Anterior cingulate cortex (tissue), 58 donors: ENCODE measurements at places on chromosomes 7 and 10.

DNA sequence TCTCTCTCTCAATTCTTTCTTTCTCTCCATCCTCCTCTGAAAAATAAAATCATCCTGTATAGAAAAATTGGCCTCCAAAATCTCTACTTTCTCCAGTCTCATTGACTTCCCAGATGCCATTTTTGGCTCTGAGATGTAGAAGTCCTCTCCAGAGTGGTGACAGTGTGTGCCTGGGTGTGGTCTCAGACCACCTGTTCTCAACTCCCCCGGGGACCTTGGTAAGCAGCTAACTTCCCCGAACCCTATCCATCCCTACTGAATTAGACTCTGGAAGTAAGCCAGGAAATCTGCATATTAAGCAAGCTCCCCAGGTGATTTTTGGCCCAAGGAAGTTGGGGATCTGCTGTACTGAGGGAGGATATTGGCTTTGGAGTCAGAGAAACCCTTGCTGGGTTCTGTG lies 120.5 kb downstream of the WDR11 start:
- DNase-seq: no peak

DNA sequence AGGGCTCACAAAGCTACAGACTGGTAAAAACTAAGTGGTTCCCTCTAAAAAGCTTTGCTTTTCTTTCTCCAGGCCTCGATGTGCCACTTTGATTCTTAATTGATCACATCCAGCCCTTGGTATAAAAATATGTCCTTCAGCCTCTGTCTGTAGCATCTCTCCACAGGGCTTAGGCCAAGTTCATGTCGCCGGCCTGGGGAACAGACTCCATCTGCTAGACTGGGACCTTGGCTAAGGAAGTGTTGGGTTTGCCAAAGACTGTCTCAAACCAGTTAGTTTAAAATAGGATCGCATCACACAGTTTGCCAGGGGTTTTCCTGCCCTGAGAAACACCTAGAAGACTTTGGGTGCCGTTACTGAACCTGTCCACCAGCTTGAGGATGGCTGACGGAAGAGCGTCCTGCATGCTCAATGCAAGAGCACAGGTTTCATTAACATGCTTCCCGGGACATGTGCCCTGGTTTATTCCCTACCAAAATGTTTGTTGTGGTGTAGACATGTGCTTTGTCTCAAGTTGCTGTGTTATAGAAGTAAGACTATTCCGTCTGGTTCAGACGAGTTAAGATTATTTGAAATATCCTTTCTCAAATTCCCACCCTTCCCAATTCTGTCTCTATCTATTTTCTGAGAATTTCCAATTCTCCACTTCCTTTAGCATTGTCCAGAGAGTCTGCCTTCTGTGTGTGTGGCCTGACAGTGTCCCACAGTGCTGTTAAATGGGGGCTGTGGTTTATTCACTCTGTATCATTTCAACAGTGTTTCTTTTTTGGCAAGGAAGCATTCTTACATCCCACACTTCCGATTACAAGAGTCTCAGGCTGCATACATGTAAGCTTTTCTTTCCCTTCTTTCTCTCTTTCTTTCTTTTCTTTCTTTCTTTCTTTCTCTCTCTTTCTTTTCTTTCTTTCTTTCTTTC lies 334.7 kb downstream of the INHBA start:
- no peak for DNase-seq

DNA sequence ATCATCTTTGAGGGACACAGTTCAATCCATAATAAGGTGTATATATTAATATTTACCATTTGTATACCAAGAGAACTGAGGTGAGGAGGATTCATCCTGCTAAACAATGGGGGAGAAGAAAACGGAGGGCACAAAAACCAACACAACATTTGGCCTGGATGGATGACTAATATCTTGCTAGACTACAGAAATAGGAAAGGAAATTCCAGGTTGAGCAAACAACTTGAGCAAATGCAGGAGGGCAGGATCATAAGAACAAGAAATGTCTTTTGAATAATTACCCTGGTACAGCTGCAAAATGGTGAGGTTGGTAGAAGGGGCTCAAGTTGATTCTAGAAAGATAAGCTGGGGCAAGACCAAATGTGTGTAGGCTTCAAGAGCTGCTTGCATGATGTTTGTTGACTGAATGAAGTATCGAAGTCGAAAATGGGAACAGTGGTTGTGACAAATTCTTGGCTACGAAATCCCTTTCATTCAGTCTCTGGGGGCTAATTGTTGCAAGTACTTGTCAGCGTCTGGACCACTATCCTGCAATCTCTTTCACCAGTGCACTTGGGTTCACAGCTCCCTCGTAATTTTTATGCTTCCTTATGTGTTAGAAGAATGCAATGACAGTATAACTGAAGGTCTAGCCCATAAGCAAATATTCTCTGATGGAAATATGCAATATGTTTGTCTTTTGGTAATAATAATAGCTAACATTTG lies 176.2 kb downstream of the PTEN start:
- no peak for DNase-seq

- no peak for DNase-seq
Observed at GRCh38 chr7:39102234-39102633, 124.5 kb downstream of the POU6F2 start.

GRCh38 chr7:27576360-27576944 lies 86.2 kb downstream of the HIBADH start:
- no peak for DNase-seq

DNA sequence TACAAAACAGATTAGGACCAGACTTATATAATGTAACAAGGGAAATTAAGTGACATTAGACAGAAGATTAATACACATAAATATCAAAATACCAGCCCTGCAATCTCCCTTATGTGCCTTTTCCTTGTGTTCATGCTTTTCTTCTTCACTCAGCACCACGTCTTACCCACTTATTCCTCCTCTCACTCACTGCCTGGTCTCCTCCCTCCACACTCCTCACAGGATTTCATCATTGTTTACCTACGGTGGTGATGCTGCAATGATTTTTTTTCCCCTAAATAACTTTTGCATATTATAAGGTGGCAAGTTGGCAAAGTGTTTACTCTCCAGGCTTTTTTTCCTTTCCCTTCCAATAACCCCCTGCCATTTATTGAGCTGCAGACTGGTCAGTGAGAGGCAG lies 203.2 kb downstream of the PCLO start:
- no peak for DNase-seq

DNA sequence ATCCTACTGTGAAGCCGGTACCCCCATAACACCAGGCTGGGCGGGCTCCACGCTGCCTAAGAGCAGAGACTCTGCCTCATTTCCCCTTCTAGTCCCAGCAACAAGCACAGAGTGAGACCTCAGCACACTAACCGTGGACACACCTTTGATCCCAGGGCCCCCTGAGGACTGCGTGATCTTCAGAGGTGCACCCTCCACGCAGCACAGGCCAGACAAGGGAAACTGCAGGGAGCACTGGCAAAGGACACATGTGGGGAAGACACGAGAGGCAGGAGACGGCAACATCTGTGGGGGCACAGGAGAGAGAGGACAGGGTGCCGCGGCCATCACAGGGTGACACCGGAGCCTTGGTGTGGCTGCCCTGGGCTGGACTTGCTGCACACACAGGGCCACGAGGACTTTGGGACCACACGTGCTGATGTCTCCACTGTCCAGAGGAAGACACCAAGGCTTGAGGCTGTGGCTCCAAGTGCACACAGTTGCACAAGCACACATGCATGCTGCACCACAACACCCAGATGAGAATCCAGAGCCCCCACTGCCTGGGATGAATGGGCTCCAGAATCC lies 128.8 kb downstream of the PTPRN2 start:
- no peak for DNase-seq

DNA sequence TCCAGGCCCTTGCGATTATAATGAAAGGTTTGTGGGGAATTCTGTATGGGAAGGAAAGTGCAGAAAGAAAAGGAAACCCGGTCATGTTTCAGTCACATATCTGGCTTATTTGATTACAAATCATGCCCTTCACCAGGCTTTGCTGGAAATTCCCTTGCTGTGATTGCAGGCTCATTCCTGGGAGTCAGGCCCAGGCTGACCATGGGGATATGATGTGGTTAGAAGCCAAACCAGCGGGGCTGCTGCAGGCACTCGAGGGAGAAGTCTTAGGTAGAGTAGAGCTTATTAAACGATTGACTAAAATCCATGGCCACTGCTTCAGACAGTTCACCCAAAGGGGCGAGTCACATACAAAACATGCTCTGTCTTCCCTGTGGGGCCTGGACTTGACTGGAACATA lies 16.2 kb downstream of the PKD1L1 start:
- DNase-seq: no peak

GRCh38 chr7:15669443-15670090 lies 16.9 kb downstream of the MEOX2 start:
- no peak for DNase-seq

DNA sequence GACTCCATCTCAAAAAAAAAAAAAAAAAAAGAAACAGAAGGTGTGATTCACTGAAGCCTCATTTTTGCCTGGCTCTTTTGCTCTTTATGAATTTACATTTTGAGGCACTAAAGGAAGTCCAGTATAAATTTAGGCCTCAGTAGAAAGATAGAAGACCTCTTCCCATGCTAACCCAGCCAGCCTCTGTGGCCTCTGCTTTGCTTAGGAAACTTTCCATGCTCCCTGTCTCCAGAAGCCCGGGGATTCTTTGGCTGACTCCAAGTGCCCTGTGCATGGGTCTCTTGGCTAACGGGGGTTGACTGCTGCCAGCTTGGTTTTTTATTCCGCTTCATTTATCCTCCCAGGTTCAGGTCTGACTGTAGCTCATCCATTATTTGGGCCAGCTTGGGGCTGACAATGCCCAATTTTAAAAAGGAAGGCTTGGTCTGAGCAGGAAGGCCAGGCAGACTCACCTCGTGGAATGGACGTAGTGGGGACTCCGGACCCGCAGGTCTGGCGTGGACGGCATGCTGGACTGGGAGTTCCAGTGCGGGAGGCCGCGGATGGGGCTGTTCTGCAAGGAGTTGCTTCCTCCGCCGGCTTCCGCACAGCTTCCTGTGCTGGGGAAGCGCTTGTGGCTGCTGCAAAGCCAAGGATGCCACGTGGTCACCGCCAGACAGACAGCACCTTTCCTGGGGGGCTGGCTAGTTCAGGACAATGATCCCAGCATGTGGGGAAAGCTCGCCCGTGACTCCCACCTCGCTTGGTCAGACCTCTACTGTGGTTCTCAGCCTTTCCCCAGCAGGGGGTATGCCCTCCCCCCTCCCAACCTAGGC lies 72.3 kb downstream of the PRPF18 start:
- DNase-seq: no peak

- DNase-seq: no peak
Observed at GRCh38 chr7:79347351-79347750, 106.1 kb downstream of the MAGI2 start.

GRCh38 chr7:151342102-151342646 lies 562 bp downstream of the NUB1 start:
- DNase-seq: no peak

GRCh38 chr7:92319243-92319642 lies 73.5 kb downstream of the ANKIB1 start:
- no peak for DNase-seq
